GM12891 (cell line): ENCODE measurements at places on chromosomes 3 and 15.
A peak's percentile ranks its signal among the peaks of the same experiment; 100 is the strongest.

- DNase-seq: no peak
Measured at GRCh38 chr3:196688349-196688748, 23.7 kb downstream of the CEP19 start.

GRCh38 chr15:91853511-91853947 lies at the start of gene SLCO3A1:
SLCO3A1 (plus strand) TSS chr15:91853708.
- peak; percentile 31 for DNase-seq

GRCh38 chr3:41629072-41629471 lies 332.8 kb downstream of the ULK4 start:
- no peak for DNase-seq

DNA sequence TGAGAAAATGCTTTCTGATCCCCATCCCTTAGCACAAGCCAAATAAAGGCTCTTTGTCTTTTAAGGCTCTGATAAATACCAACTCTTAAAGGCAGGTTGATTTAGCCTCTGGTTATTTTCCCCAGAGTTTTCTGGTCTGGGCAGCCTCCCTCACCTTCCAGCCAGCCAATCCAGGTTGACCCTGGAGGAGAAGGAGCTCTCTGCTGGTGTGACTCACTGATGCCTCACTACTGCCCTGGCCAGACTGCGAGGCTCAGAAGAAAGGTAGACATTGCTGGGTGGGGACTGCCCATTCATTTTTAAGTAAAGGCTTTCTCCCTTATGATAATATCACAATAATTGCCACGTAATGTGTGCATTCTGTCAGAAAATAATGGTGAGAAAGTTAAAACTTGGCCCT lies 37.1 kb downstream of the SLCO3A1 start:
- no peak for DNase-seq

GRCh38 chr3:109346770-109347295 lies 9.5 kb upstream of the DPPA4 start:
- DNase-seq: no peak
